ENCODE measurements at places on chromosomes 4 and X.

- no peak overlapping the region for H3K27ac ChIP-seq
- no peak overlapping the region for H3K4me3 ChIP-seq
- no peaks in the 10 kb centered on the region for H3K27me3 ChIP-seq
- H3K4me1 ChIP-seq, result peaks cover under 1% of the 10 kb centered on the region
Observed at GRCh38 chr4:145792429-145792828, 112.5 kb downstream of the C4orf51 start.

DNA sequence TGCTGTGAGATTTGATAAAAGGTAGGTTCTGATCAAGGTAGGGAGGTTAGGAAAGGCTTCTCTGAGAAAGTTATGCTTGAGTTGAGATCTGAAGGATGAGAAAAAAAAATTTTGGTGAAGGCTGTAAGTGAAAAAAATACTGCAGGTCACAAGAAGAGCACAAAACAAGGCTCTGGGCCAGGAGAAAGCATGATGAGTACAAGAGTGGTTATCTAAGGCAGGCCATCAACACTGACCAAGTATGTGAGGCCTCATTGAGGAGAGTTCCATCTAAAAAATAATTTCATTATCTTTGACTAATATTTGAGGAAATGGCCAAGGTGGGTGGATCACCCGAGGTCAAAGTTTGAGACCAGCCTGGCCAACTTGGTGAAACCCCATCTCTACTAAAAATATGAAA lies 71.6 kb upstream of the SLC4A4 start:
- no peak for DNase-seq
- H3K27ac ChIP-seq, result no peak overlapping the region
- no peak overlapping the region for H3K4me3 ChIP-seq
- peaks cover 7% of the 10 kb centered on the region for H3K4me1 ChIP-seq
- H3K27me3 ChIP-seq, result no peaks in the 10 kb centered on the region
- no peaks in the 10 kb centered on the region for H3K36me3 ChIP-seq

GRCh38 chr4:114782415-114783214 lies 184.0 kb downstream of the UGT8 start:
- H3K36me3 ChIP-seq, result no peaks in the 10 kb centered on the region
- H3K27ac ChIP-seq, result no peak overlapping the region
- peaks cover 5% of the 10 kb centered on the region for H3K27me3 ChIP-seq

DNA sequence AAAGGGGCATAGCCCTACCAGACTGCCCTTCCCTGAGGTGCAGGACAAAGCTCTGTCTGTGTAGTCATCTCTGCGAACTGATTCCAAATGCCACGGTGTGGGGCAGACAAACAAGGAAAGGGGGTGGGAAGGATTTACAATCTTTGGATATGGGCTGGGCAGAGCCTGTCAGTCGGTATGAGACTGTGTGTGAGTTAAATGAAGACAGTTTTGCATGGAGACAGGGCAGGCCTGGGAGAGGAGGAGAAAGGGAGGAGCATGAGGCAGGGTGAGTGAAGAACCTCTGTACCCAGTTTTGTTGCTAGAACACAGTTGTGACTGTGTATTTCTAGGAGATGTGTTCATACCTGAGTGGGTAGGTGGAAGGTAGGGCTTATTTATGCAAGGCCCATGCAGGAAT lies 59.4 kb upstream of the MSN start:
- H3K36me3 ChIP-seq, result peaks cover 3% of the 10 kb centered on the region
- H3K27ac ChIP-seq, result peak overlapping the region; percentile 69
- H3K4me1 ChIP-seq, result peaks cover 60% of the 10 kb centered on the region
- H3K4me3 ChIP-seq, result no peak overlapping the region
- H3K27me3 ChIP-seq, result no peaks in the 10 kb centered on the region

DNA sequence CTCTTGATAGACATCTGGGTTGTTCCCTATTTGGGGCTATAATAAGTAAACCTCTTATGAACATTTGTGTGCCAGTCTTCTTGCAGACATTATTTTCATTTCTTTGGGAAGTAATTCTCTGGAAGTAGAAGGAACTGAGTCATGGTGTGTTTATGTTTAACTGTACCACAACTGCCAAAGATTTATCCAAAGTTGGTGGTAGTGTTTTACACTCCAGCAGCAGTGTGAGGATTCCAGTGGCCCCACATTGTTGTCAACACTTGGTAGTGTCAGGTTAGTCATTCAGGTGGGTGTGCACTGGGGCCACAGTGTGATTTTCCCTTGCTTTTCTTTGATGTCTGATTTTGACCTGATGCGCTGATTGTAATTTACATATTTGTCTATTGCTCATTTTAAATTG lies 5.0 kb upstream of the UVSSA start:
- no peaks in the 10 kb centered on the region for H3K27me3 ChIP-seq
- peaks cover 29% of the 10 kb centered on the region for H3K4me1 ChIP-seq
- H3K27ac ChIP-seq, result no peak overlapping the region

DNA sequence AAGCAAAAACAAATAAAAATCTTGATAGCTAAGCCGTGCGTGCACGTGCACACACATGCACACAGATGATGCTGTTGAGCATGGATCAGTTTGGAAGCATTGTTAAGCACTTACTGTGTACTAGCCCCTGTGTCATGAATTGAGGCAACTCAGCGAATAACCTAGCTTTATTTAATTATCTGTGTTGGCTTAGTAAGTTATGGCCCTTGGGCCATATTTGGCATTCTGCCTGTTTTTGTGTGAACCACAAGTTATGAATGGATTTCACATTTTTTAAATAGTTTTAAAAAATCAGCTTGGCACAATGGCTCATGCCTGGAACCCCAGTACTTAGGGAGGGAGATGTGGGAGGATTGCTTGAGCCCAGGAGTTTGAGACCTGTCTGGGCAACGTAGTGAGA lies 113.6 kb upstream of the CBLL2 start:
- no peaks in the 10 kb centered on the region for H3K4me1 ChIP-seq
- DNase-seq, result no peak
- no peaks in the 10 kb centered on the region for H3K27me3 ChIP-seq
- H3K4me3 ChIP-seq, result no peak overlapping the region
- no peaks in the 10 kb centered on the region for H3K36me3 ChIP-seq
